ENCODE measurements at places on chromosomes 6 and 20.

GRCh38 chr6:11198663-11199603 lies 33.5 kb downstream of the NEDD9 start:
- DNase-seq: no peak

- no peak for DNase-seq
Measured at GRCh38 chr20:53699906-53700305, 106.3 kb upstream of the ZNF217 start.

- no peak for DNase-seq
Measured at GRCh38 chr20:57525328-57526086, 567 bp upstream of the CTCFL start.

- no peak for DNase-seq
Measured at GRCh38 chr6:44923444-44923843, 404.7 kb upstream of the RUNX2 start.

GRCh38 chr6:50713977-50714486 lies 706 bp downstream of the TFAP2D start:
- no peak for DNase-seq

- DNase-seq: no peak
Measured at GRCh38 chr20:25360631-25361286, 29.9 kb downstream of the ABHD12 start.

GRCh38 chr20:63160641-63161175 lies 55.2 kb downstream of the YTHDF1 start:
- DNase-seq: no peak

DNA sequence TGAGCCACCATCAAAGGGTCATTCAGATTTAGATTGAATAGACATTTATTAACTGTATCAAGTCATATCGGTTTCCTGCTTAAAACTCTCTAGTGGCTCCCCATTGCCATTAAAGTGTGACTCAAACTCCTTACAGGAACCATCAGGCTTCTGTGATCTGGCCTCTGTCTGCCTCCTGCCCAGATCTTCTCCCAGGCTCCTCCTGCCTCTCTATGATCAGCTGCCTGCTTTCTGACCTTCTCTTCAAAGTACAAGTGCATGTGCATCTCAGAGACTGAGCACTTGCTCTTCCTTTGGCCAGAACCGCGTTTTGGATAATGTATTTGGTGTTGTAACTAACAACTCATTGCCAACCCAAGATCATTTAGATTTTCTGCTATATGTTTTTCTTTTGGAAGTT lies 52.7 kb downstream of the IL20RA start:
- DNase-seq: no peak

- DNase-seq: no peak
Measured at GRCh38 chr6:90323706-90324105, 27.1 kb upstream of the BACH2 start.

GRCh38 chr6:166541876-166542579 lies 44.5 kb downstream of the RAMACL start:
- DNase-seq: no peak

DNA sequence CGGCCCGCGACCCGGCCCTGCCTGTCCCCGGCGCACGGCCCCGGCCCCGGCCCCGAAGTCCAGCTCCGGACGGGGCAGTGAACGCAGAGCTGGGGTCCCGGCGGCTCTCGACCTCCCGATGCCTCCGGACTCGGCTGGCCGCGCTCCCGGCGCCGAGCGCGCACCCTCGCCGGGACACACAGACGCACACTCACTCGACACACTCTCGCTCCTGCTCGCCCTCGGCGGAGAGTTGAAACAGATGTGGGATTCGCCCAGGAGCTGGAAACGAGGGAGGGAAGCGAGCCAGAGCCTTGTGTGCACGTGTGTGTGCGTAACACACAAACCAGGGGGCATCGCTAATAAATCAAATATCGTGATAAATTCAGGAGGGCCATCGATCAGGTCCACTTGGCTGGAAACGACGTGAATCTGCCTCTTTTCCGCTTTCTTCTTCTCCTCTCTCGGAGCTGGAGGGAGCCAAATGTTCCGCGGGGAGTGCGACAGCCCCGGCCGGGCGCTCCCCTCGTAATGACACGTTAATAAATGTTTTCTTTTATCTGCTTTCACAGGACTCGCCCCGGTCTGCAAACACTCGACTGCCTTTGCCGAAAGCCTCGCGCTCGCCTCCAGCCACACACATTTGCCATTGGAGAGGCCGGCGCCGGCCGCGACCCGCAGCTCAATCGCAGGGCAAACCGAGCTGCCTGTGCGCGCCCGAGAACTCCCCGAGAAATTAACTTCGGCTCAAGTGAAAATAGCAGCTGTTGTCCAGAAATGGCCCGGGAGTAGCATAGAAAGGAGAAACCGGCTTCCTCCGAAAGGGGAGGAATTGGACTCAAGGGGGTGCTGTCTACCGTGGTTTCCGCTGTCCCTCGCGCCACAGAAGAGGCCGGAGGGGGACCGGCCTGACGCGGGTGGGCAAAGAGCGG lies 828 bp upstream of the SULF2 start:
- DNase-seq: peak; percentile 89

- DNase-seq: no peak
Measured at GRCh38 chr6:92810913-92811312, 608.4 kb downstream of the EPHA7 start.

DNA sequence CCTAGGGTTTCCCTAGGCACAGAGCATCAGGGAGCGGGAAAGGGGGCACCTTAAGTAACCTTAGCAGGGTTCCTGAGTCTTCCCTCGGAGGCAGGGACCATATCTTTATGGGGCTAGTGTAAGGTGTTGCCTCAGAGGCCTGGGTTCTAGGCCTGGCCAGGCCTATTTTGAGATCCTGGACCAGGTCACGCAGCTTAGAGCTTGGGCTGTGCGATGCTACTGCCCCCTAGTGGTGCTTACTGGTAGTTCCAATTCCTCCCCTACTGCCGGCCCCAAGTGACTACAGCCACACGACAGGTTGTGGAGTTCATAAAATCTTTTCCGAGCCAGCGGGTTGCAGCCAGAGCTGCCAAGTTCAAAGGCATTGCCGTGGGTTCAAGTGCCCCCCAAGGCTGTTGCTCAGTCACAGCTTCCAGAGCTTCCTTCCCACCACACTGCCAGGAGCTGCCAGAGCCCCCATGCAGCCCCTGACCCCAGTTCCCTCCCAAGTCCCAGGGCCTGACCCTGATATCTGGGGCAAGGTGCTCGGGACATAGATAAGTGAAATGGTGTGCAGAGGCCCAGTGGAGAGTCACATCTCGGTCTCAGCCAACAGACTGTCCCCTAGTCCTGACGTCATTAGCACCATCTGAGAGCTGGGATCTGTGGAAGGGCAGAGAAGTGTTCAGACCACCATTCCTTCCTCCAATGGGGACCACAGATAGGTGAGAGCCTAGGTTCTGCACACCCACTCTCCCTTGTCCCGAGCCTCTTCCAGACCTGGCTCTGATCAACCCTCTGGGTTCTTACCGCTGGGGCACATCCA lies 3.3 kb downstream of the LRRC73 start:
- peak; percentile 85 for DNase-seq

DNA sequence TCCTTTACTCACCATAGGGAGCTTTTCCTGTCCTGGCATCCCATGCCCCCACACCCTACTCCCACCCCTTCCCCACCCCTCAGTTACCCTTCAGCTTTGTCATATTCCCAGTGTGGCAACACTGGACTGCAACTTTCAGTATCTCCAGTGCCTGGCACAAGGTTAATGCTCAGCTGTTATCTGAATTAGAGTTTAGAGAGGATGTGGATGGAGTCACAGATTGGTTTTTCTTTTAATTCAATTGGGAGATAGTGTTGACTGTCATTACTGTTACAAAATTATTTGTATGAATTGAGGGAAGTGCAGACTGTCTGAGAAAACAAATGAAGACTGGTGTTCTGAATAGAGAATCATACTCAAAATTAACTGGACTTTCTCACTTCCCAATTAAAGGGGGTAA lies 89.9 kb downstream of the TULP4 start:
- no peak for DNase-seq

DNA sequence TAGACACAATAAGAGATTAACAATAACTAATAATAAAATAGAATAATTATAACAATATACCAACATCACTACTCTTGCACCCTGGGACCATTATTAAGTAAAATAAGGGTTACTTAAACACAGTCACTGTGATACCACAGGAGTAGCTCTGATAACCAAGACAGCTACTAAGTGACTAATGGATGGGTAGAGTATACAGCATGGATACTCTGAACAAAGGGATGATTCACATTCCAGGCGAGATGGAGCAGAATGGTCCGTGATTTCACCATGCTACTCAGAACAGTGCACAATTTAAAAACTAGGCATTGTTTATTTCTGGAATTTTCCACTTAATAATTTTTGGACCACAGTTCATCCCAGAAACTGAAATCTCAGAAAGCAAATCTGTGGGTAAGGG lies 80.0 kb upstream of the FUT9 start:
- DNase-seq: no peak

DNA sequence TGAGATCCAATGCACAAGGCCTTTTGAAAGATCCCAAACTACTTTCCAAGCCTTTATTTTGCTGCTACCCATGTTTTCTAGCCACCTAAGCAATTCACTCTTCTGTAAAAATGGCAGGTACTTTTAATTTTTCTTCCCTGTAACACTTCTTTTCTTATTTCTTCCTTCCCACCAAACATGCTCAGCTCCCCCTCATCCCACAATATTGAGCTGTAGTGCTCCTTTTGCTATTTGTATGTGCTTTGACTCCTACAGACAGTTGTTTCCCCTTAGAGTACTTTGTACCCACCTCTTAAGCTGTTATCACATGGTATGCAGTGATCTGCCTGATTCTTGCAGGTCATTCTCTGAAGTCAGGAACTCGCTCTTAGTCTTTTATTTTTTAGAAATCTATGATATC lies 49.3 kb downstream of the QKI start:
- no peak for DNase-seq

DNA sequence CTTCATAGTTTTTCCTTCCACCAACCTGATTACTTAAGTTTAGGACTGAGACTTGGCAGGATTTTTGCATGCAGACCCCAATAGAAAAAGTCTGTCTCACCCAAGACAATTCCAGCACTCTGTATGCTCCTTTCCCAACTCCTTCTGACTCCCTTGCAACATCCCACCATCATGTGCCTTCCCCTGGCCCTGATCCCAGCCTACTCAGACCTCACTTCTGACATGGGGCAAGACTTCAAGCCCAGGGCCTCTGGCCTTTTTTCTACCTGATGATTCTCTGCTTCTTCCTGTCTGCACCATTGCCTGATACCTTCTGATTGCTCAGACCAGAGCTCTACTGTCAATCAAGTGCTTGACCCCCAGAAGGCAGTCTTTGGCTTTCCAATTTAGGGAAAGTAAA lies 96.6 kb downstream of the HAO1 start:
- no peak for DNase-seq

DNA sequence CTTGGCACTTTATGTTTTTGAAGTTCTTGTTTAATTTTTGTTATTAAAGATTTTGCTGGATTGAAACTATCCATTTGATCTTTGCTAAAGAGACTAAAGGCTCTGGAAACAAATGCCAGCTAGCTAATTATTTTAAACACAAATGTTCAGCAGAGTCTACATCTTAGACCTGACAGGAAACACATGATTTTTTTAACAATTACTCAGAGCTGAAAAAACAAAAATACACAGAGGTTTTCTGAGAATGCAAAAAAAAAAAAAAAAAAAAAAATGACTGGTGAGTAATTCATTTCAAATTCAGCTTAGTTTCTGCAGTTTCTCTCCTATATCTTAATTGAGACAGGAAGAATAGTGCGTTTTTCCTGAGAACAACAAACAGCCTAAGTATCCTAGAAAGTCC lies 448.0 kb downstream of the TENT5A start:
- no peak for DNase-seq

DNA sequence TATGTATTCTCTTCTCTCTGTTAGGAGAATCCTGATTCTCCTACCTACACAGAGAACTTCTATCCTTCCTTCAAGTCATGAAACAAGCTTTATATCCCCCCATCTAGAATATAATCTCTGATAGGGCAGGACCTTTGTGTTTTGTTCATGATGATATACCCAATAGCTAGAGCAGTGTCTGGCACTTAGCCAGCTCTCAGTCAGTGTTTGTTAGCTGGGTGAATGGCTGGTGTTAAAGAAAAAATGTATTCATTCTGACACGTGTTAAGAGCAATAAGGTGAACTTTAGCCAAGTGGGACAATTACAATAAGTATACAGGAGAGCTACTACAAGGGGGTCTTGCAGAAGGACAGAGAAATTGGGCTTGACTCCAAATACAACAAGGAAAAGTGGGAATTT lies 34.3 kb upstream of the TNFRSF21 start:
- DNase-seq: no peak

GRCh38 chr6:81995548-81996289 lies 243.2 kb upstream of the TENT5A start:
- no peak for DNase-seq

DNA sequence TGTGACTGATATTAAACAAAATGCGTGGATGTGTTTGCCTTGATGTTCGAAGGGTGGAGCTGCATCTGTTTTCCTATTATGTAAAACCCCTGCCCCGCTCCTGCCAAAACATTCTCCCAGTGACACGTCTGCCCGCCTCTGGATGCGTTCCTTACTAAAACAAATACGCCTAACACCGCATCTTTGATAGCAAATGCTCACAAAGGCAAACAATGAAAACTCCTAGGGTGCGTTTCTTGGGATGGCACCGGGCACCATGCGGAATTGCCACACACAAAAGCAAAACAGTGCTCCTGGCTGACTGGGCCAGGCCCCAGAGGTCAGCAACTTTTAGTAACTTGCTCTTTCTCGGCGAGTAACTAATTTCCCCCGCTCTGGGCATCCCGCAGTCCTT lies 9.0 kb upstream of the FOXC1 start:
- no peak for DNase-seq

DNA sequence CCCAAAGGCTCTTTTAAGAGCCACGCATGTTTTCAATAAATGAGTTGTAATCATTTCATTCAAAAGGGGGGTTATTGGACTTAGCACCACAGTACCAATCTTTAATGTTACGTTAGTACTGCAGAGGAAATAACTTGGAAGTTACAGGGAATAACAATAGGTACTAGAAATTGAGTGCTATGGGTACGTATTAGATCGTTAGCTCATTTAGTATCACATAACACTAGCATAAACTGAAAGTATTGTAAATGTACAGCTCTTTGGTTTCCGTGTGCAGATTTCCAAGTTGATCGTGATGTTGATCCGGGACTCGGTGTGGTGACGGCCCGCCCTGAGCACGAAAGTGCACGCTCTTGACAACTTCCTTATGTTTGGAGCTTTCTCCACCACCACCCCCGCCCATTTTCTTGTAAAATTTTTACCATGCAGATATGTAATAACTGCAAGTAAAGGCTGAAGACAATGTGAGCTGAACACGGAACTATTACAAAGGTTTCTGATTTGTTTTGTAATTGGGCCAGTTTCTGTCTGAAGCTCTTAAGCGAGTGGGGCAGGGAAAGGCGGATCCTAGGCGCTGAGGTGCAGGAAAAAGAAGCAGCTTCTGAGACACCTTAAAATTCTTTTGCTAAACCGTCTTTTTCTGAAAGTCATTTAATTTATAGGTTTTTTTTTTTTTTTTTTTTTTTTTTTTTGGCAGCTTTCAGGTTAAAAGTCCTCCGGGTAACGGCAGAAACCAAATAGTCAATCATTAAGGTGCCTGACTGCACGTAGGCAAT lies 71.5 kb downstream of the HFE start:
- DNase-seq: peak; percentile 78

DNA sequence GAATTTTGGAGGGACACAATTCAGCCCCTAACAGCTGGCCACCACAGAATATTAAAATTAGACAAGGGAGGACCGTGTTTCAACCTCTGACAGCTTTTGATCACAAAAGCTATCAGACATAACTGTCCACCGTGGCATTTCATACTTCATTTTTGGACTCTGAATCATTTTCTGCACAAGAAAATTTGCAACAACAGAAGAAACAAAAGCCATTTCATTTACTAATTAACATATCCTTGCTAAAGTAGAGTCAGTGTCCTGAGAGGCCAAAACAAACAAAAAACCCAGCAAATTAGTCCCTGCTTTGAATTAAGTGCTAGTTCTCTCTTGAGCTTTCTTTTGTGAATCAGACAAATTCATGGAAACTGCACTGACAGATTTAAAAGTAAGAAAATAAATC lies 17.6 kb upstream of the COL12A1 start:
- no peak for DNase-seq
